Head of caudate nucleus (tissue), 42 donors: ENCODE measurements at places on chromosomes 5 and 9.

DNA sequence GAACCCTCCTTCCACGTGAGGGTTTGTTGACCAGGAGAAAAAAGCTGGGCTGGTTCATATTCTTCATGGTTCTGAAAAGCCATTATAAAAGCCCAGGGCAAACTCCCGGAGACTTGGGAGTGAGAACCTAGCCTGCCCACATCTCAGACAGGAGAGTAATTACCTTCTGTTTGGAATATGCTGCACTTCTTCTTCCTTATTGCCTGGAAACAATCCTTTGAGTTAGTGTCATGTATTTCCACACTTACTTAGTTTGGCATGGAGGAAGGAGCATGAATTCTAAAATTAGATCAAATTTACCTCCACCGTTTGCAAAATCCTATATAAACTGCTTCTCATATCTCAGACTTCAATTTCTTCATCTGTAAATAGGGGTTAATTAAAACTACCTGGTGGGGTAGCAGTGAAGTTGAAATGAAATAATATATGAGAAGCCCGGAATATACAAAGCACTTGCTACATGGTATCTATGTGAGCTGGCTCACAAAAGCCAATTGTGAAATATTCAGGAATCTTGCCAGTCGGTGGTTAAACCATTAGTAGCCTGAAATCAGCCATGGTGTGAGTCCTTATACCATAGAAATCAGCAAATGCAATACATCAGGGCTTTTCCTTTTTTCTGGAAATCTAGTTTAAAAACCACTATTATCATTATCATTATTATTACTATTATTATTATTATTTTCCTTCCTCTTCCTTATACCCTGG, 140.0 kb upstream of the RAD23B start:
- no peak for DNase-seq

DNA sequence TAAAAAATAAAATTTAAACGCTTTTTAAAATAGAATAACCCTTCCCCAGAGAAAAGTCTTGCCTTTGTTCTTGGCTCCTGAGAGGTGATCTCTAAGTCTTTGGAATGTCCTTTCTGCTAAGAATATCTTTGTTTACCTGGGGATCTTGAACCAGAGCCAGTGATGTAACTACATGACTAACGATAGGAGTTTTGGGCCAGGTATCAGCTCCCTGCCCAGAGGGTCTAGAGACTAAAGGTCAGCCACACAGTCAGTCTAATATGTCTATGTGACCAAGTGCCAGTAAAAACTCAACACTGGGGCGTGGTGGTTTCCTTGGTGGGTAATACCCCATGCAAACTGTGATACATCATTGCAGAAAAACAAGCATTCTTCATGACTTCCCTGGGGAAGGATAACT, 1351.9 kb upstream of the C9orf72 start:
- no peak for DNase-seq

- peak; percentile 76 for DNase-seq
Observed at GRCh38 chr5:132227485-132228240, at the start of gene P4HA2. P4HA2 (minus strand) TSS chr5:132227853; CDS start chr5:132218626, 9,227 bp downstream.

DNA sequence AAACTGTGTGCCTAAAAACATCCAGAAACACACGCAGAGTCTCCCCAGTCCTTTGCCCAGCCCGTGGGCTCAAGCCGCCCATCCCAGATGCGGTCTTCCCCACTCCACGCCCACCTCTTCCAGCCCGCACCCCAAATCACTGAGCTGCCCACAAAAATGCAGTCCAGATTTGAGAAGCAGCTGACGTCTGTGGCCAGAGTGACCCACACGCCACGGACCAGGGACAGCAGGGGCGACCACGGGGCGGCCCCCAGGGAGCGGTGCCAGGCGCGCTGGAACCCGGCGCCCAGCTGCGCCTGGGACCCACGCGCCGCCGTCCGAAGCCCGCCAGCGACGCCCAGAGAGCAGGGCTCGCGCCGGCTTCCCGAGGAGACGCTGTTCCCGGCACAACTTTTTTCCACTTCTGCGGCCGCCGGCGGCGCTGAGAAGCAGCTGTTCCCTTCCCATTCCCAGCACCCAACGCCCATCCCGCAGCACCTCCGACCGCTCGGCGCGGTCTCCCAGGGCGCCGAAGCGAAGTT, 674 bp downstream of the LHFPL2 start:
- DNase-seq, result peak; percentile 86

GRCh38 chr9:129143031-129143927, 32.1 kb downstream of the PTPA start:
- peak; percentile 95 for DNase-seq

- DNase-seq, result no peak
Observed at GRCh38 chr5:113194591-113194990, 218.0 kb downstream of the DCP2 start.

GRCh38 chr5:6775571-6775970, 62.3 kb downstream of the TENT4A start:
- no peak for DNase-seq

- no peak for DNase-seq
Observed at GRCh38 chr9:98330831-98331230, 75.4 kb upstream of the TBC1D2 start.

- no peak for DNase-seq
Observed at GRCh38 chr9:77554586-77555105, 93.5 kb downstream of the GNA14 start.

- no peak for DNase-seq
Observed at GRCh38 chr5:32545102-32545800, 40.1 kb upstream of the SUB1 start.

- DNase-seq, result no peak
Observed at GRCh38 chr5:27491047-27491446, 452.7 kb upstream of the CDH9 start.

- DNase-seq, result no peak
Observed at GRCh38 chr5:2746561-2747032, 4.9 kb downstream of the IRX2 start.

GRCh38 chr9:20031836-20032235, 243.0 kb upstream of the SLC24A2 start:
- DNase-seq, result no peak

- no peak for DNase-seq
Observed at GRCh38 chr5:156920042-156920860, 42.8 kb downstream of the TIMD4 start.

- peak; percentile 81 for DNase-seq
Observed at GRCh38 chr9:93682155-93682968, 106.0 kb downstream of the PHF2 start.

GRCh38 chr5:170538096-170538465, 34.3 kb downstream of the KCNIP1 start:
- no peak for DNase-seq

GRCh38 chr5:35134278-35135030, 86.7 kb upstream of the AGXT2 start:
- no peak for DNase-seq

- no peak for DNase-seq
Observed at GRCh38 chr5:111720333-111720890, 36.6 kb downstream of the NREP start.

DNA sequence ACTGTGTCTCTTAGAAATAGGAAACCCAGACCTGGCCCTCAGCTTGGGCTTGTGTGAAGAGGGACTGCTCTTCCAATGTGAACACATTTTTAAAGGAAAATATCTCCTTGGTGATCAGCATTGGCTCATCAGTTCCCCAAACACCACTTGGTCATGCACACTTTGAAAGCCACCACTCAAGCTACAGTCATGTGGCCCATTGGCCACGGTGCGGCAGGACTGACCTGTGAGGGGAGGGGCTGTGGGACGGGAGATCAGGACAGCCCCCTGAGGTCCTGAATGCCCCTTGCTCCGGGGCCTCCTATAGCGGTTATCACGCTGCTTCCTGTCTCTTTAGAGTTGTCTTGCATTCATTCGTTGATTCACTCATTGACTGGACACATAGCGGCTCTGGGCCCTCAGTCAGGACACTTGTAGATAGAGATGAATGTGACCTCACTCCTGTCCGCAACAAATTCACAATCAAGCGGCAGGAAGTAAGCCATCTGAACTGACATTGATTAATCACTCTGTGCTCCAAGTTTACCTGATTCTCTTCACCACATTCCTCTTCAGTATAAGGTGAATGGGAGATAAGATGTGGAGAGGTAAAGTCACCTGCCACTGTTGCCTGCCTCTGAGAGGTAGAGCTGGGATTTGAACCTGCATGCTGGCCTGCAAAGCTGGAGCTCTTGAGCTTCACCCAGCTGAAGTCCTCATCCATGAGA, 73.1 kb downstream of the COL15A1 start:
- DNase-seq, result no peak

- no peak for DNase-seq
Observed at GRCh38 chr9:38047301-38048251, 21.5 kb downstream of the SHB start.

- DNase-seq, result no peak
Observed at GRCh38 chr5:14017904-14018303, 73.4 kb upstream of the DNAH5 start.

GRCh38 chr5:32030686-32031085, 143.4 kb downstream of the GOLPH3 start:
- no peak for DNase-seq

GRCh38 chr5:18394443-18394804, 760.2 kb downstream of the TAF11L14 start:
- DNase-seq, result no peak
